Endothelial cell of umbilical vein (primary cell): ENCODE measurements at places on chromosomes 1 and 21. TPM values are rescaled to one million over a fixed set of nuclear protein-coding genes. Genes with fewer than 3 reads are reported as not detected.
A peak's percentile ranks its signal among the peaks of the same experiment; 100 is the strongest.

GRCh38 chr1:168369655-168370054, 89.0 kb downstream of the TBX19 start:
- no peak overlapping the region for H3K27ac ChIP-seq
- H3K4me3 ChIP-seq: no peak overlapping the region
- no peaks in the 10 kb centered on the region for H3K36me3 ChIP-seq
- H3K4me1 ChIP-seq: no peaks in the 10 kb centered on the region
- no peak for DNase-seq

DNA sequence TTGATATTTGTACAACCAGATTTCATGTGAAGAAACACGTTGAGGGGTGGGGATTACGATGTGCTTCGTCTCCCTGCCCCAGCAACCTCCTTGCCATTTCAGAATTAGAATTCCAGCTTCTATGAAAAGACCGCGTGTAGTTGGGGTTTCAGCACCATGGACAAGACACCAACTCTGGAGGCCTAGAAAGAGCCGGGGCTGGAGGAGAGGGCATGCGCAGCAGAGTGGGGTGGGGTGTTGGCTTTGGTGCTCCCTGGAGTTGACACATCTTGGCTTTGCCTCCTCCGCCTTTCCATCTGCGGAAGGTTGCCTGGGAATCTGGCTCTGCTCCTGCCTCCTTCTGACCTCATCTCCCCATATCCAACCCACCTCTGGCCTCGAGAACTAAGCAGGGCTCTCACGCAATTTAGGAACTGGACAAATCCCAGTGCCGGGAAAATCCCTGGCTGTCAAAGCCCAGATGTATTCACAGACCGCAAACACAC, 11.8 kb downstream of the HTR6 start:
- no peaks in the 10 kb centered on the region for H3K27me3 ChIP-seq
- H3K4me3 ChIP-seq: no peak overlapping the region
- peak; percentile 37 for DNase-seq

GRCh38 chr1:229180161-229180560, 90.8 kb upstream of the RAB4A start:
- DNase-seq: no peak
- no peaks in the 10 kb centered on the region for H3K36me3 ChIP-seq
- no peak overlapping the region for H3K27ac ChIP-seq
- H3K4me3 ChIP-seq: no peak overlapping the region
- no peaks in the 10 kb centered on the region for H3K27me3 ChIP-seq

- no peaks in the 10 kb centered on the region for H3K36me3 ChIP-seq
- no peak overlapping the region for H3K4me3 ChIP-seq
- no peaks in the 10 kb centered on the region for H3K4me1 ChIP-seq
- DNase-seq: no peak
- no peaks in the 10 kb centered on the region for H3K27me3 ChIP-seq
Observed at GRCh38 chr1:13808729-13809131, 108.7 kb downstream of the PRDM2 start.

- H3K27ac ChIP-seq: no peak overlapping the region
- DNase-seq: no peak
- no peaks in the 10 kb centered on the region for H3K4me1 ChIP-seq
Observed at GRCh38 chr1:6477039-6477820, 11.3 kb upstream of the TNFRSF25 start.

GRCh38 chr1:209527372-209527771, 56.1 kb upstream of the CAMK1G start:
- no peak for DNase-seq
- H3K36me3 ChIP-seq: no peaks in the 10 kb centered on the region
- H3K4me3 ChIP-seq: no peak overlapping the region

GRCh38 chr1:161952607-161953172, 71.0 kb downstream of the OLFML2B start:
- no peaks in the 10 kb centered on the region for H3K36me3 ChIP-seq
- H3K4me3 ChIP-seq: no peak overlapping the region
- no peaks in the 10 kb centered on the region for H3K27me3 ChIP-seq

- H3K27ac ChIP-seq: no peak overlapping the region
- peaks cover 50% of the 10 kb centered on the region for H3K4me1 ChIP-seq
- peaks cover 47% of the 10 kb centered on the region for H3K36me3 ChIP-seq
- peak; percentile 23 for DNase-seq
- no peak overlapping the region for H3K4me3 ChIP-seq
Observed at GRCh38 chr1:112698366-112699310, 8.3 kb downstream of the RHOC start.

ADAMTS4 gene
- 8.9 and 13.6 TPM in 2 replicates for total RNA-seq

SIM2 gene
- not detected in 2 replicates for total RNA-seq

PDE9A gene
- 1.5 and 2.2 TPM in 2 replicates for total RNA-seq

ODF2L gene
- total RNA-seq: 74.7 and 86.3 TPM in 2 replicates
